ENCODE measurements at places on chromosomes 16 and 17.
A peak's percentile ranks its signal among the peaks of the same experiment; 100 is the strongest.

DNA sequence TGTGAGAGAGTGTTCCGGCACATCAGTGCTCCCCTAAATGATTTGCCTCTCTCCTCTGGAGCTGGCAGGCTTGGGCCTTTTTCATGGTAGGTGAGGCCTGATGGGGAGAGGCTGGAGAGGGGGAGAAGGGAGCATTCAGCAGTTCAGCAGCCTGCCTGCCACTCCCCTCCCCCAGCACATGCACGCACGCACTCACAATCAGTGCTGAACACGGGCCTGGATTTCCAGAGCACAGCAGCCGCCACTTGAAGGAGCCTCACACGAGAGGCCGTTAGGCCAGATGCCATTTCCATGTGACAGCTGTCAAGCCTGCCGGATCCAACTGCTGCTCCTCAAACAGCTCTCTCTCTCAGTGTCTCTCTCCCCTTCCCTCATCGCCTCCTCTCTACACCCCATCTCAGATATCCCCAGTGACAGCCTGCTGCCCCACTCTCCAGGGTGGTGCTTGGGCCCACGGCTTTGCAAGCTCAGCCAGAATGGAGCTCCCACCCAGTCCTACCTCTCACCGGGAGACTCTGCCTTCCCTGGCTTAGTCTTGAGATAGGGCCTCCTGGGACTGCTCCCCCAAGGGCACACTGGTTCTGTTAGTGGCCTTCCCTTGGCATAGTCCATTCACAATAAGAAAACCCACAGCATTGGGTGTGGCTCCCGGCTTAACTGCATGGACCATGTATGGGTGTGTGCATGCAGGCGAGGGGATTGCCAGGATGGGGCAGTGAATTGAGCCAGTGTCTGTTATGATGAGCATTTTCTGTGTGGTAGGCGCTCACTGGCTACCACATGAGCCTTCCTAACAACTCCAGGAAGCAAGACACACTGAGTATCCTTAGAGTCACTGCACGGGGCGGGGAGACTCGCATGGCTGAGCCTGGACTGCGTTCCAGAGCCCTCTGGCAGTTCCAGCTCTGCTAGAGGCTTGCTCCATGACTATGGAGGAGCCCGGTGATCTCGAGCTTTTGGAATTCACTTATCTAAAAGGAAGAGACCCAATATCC is 226.2 kb downstream of the CCDC182 start:
- no peak for DNase-seq

DNA sequence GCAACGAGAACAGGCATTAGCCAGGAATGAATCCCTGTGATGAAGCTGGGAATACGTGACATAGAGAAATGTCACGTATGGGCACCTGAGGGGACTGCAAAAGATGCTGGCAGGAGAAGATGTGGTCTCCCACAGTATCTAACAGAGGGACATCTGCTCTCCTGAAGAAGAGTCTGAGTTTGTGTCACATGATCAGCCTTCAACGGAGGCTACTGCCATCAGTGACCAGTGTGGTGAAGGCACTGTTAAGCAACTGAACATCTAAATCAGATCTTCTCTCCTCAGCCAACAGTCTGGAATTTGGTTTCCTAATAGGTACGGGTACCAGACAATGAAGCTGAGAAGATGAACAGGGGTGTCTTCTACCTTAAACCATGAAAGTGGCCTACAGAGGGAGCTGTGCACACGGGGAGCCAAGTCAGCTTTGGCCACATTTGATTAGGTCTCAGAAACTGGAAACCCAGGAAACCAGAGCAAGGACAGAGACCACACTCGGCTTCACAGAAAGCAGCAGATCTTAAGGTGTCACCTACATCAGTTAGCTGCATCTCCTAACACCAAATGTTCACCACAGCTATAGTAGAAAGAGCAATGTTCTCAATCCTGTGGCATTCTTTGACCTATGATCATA is 41.8 kb downstream of the BRD7 start:
- peak; percentile 8 for DNase-seq

GRCh38 chr16:54236773-54237172 is 49.8 kb downstream of the IRX3 start:
- DNase-seq = no peak

GRCh38 chr16:54242199-54242598 is 44.4 kb downstream of the IRX3 start:
- peak; percentile 29 for DNase-seq

- DNase-seq = no peak
Observed at GRCh38 chr17:82257473-82257872, 16.0 kb downstream of the CSNK1D start.

GRCh38 chr16:89426736-89427530 is 63.4 kb downstream of the ANKRD11 start:
- no peak for DNase-seq

GRCh38 chr17:8922928-8923327 is 42.6 kb downstream of the PIK3R5 start:
- DNase-seq = no peak

- no peak for DNase-seq
Observed at GRCh38 chr17:19729900-19730299, 13.5 kb upstream of the SLC47A2 start.

GRCh38 chr16:2148714-2149629 is 547 bp downstream of the RAB26 start:
- no peak for DNase-seq

GRCh38 chr17:8155231-8155995 is 3.2 kb upstream of the PER1 start:
- DNase-seq = no peak

DNA sequence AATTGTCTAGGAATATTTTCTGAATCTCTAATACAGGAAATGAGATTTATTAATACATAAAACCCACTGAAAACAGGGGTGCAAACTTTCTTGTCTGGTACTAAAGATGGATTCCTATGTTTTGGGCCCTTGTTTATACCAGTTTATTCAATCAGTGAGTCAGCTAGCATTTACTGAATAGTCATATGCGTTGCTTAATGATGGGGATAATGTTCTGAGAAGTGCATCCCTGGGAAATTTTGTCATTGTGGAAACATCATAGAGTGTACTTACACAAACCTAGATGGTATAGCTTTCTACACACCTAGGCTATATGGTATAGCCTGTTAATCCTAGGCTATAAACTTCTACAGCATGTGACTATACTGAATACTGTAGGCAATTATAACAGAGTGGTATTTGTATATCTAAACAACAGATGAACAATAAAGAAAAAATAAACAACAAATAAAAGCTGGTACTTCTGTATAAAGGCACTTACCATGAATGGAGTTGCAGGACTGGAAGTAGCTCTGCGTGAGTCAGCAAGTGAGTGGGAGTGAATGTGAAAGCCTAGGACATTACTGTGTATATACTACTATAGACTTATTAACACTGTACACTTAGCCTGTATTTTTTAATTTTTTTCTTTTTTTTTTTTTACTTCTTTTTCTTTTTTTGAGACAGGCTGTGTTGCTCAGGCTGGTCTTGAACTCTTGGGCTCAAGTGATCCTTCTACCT is 63.7 kb downstream of the SIAH1 start:
- no peak for DNase-seq
